ENCODE measurements at places on chromosomes 2 and 18.

GRCh38 chr2:175363699-175364098 is 182.2 kb upstream of the ATP5MC3 start:
- DNase-seq: no peak

DNA sequence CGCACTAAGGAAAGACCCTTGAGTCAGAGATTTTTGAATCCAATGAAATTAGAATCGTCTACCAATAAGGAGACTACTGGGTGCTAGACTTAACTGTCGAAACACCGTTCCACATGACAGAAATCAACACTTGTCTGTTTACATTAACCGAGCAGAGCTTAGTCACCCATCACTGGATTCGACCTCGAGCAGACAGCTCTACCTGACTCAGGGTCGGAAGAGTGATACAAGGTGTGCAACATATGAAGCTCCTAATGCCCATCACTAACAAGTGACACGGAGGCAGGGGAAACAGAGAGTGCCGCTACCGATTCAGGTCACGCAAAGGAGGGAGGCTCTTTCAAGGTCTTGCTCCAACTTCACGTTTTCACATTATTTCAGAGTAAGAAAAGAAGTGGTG is 54.2 kb upstream of the FZD5 start:
- no peak for DNase-seq

DNA sequence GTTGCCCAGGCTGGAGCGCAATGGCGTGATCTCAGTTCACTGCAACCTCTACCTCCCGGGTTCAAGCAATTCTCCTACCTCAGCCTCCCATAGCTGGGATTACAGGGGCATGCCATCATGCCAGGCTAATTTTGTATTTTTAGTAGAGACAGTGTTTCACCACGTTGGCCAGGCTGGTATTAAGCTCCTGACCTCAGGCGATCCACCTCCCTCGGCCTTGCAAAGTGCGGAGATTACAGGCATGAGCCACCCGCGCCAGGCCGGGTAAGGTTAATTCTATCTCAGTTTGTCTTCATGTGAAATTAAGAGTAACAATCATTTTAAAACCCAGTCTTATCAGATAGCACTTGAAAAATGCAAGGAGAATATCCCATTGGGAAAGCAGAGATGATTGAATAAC is 1681.7 kb upstream of the DDX18 start:
- no peak for DNase-seq

GRCh38 chr2:128466376-128466775 is 147.7 kb upstream of the HS6ST1 start:
- no peak for DNase-seq

Measured in AG08396 (cell line).